PC-9 (cell line): ENCODE measurements at places on chromosomes 11 and 22. TPM values are rescaled to one million over a fixed set of nuclear protein-coding genes. Genes with fewer than 3 reads are reported as not detected.

The MUC5AC gene
- total RNA-seq = 0.09 and 0.25 TPM in 2 replicates

The LDLRAD3 gene
- 15.9 and 19.5 TPM in 2 replicates for total RNA-seq

The CYP2D6 gene
- 6.7 TPM in 2 replicates for total RNA-seq

The KRTAP5-9 gene
- not detected in 2 replicates for total RNA-seq

The MUC2 gene
- total RNA-seq = 0.03 and 0.04 TPM in 2 replicates
